ENCODE measurements at places on chromosomes 6 and 20.

- no peak for DNase-seq
These were observed 1.7 kb downstream of the FAM184A start for GRCh38 chr6:119076576-119077390.

- no peak for DNase-seq
These were observed 538.7 kb upstream of the POU3F2 start for GRCh38 chr6:98295515-98296175.

GRCh38 chr6:72826037-72826436 is 204.2 kb downstream of the KCNQ5 start:
- no peak for DNase-seq

- no peak for DNase-seq
These were observed 801 bp downstream of the SRC start for GRCh38 chr20:37346535-37347346.

DNA sequence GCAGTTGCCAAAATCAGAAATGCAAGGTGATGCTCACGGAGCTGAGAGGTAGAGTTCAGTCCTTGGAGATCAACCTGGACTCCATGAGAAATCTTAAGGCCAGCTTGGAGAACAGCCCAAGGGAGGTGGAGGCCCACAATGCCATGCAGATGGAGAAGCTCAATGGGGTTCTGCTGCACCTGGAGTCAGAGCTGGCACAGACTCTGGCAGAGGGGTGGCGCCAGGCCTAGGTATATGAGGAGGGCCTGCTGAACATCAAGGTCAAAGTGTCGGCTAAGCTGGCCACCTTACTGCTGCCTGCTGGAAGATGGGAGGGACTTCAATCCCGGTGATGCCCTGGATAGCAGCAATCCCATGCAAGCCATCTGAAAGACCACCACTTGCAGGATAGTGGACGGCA is 23.9 kb upstream of the FUT9 start:
- no peak for DNase-seq

GRCh38 chr6:140586426-140587061 is 1212.1 kb upstream of the CITED2 start:
- DNase-seq = no peak

- no peak for DNase-seq
These were observed 131.9 kb downstream of the ERMARD start for GRCh38 chr6:169883316-169883715.

- no peak for DNase-seq
These were observed 41.7 kb downstream of the CDK5RAP1 start for GRCh38 chr20:33359399-33360261.

Data from astrocyte of the spinal cord (primary cell).